ENCODE measurements at places on chromosomes 5 and 9.

DNA sequence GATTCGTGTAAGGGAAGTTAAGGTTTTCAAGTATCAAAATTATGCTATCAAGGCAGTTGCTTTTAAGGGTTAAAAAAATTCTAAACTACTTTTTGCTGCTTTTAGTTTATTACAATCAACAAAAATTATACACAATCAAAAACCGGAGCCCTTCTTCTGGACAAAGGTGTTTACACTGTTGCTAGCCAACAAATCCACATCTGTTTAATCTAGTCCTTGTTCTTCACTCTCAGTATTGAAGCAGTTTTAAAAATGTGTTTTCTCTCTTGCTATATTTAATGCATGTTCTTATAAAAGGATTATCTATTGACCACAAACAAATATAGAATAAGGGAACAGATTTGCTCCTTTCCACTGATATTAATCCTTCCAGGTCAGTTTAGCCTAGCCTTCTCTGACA lies 2.5 kb downstream of the FEM1C start:
- DNase-seq, result no peak

GRCh38 chr5:161545344-161546094 lies 1.0 kb downstream of the GABRB2 start:
- peak; percentile 11 for DNase-seq

- DNase-seq, result no peak
Observed at GRCh38 chr5:137611794-137612435, 112.8 kb upstream of the SPOCK1 start.

GRCh38 chr5:130549884-130550561 lies 615.0 kb downstream of the HINT1 start:
- no peak for DNase-seq

- no peak for DNase-seq
Observed at GRCh38 chr5:53303105-53303504, 177.3 kb upstream of the FST start.

GRCh38 chr5:59999056-59999455 lies 105.5 kb upstream of the PDE4D start:
- no peak for DNase-seq

DNA sequence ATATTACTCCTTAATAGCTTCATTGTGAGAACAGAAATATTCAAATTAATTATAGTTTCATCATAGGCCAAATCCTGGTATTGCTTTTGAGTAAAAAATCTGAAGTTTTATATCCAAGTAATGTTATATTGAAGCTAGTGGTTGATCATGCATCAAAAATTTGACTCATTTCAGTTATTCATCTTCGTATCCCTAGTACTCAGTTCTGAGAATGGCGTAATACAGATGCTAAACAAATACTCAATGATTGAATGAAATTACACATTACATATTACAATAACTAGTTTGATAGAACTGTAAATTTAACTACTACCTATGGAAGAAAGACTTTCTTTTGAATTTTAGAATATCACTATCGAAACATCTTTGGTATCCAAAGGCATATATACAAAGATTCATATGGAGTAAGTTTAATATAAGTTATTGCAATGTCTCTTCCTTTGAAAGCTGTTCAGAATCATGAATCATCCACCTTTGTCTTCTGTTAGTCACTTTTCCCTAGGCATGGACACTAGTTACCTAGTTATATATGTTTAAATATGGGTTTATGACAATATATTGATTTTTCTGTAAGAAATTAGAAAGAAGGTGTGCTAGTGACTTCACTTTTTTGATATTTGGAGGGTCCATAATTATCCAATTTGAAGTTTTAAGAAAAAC lies 5.0 kb upstream of the ZNF462 start:
- DNase-seq, result no peak

DNA sequence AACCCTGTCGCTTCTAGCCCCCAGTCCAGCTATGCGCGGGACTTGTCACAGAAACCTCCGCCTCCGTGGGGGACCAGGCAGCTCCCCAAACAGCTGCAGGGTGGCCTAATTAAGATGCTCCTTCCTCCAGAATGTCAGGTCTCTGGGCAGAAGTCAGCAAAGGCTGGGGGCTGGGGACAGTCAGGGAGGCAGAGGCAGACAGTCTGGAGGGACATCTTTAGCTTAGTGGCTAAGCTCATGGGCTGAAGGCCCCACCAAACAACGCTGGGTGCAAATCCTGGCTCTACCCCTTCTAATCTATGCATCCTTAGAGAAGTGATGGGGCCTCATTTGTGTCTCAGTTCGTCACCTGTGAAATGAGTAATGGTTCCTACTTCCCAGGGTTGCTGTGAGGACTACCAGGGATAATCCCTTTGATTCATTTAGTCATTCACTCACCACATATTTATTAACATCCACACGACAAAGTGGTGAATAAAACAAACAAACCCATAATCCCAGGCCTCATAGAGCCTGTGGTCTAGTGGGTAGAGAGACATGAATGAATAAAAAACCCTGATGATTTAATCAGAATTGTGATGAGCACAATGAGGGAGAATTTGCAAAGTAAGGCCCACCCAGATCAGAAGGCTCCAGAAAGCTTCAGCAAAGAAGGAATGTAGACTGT lies 20.2 kb upstream of the MED27 start:
- DNase-seq, result no peak

GRCh38 chr5:127429928-127430327 lies 87.5 kb upstream of the PRRC1 start:
- no peak for DNase-seq

DNA sequence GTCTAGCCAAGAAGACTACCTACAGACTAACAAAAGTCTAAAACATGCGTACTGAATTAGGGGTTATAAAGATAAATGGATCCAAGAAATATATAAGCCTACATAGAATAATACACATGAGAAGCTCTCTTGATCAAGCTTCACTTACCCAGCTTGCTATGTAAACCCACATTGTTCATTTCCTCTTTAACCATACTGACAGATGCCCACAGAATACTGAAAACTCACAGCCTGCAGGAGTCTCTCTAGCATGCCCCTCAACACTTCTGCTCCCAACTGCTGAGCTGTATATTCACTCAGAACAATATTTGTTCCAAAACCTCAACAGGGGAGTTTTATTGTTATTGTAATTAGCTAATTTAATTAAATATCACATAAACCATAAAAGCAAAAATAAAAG lies 52.4 kb downstream of the RFX3 start:
- DNase-seq, result no peak

GRCh38 chr5:173832386-173832785 lies 55.8 kb upstream of the CPEB4 start:
- DNase-seq, result no peak

GRCh38 chr5:95925378-95925744 lies 36.3 kb downstream of the ELL2 start:
- DNase-seq, result no peak

GRCh38 chr9:91150998-91151717 lies 210.6 kb downstream of the AUH start:
- peak; percentile 86 for DNase-seq
